ENCODE measurements at places on chromosomes 3 and 15. TPM values are rescaled to one million over a fixed set of nuclear protein-coding genes. Genes with fewer than 3 reads are reported as not detected.

Gene B2M
- total RNA-seq = 1,994 TPM

Gene HYKK
- total RNA-seq = 9.4 TPM

Gene MAPKBP1
- total RNA-seq = 8.2 TPM

Gene FBXL2
- 10.0 TPM for total RNA-seq

Gene ADPGK
- total RNA-seq = 47.6 TPM

Gene BFSP2
- not detected for total RNA-seq

Gene TEX55
- total RNA-seq = not detected

Gene SLC7A14
- total RNA-seq = under 0.01 TPM

Gene TRPC1
- 12.5 TPM for total RNA-seq

Gene NPAP1
- not detected for total RNA-seq

Gene UTS2B
- total RNA-seq = 0.65 TPM

Gene CAND2
- 5.0 TPM for total RNA-seq

Gene HCN4
- total RNA-seq = not detected

Gene TMEM212
- not detected for total RNA-seq

Measured in epithelial cell of alveolus of lung (primary cell).